ENCODE measurements at places on chromosomes 4 and X. TPM values are rescaled to one million over a fixed set of nuclear protein-coding genes. Genes with fewer than 3 reads are reported as not detected.

DNA sequence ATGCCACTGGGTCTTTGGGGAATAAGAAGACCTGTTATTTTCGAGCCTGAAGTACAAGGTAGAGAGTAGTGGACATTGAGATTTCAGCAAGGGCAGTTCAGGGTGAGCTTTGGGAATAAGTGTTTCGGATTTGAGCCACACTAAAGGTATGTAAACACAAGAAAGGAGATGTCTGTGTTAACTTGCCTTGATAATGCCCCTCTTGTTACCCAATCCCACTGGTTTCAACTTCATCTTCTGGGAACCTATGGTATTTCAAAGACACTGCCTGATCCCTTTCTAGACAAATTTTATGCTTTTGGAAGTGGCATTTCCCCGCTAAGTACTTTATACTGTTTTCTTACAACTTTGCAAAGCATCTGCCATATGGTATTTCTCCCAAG lies 79.4 kb downstream of the SLC9A6 start:
- DNase-seq, result no peak

- no peak for DNase-seq
Observed at GRCh38 chrX:153665726-153666306, 7.8 kb downstream of the PNCK start.

- DNase-seq, result no peak
Observed at GRCh38 chrX:71098302-71098701, 2.7 kb downstream of the FOXO4 start.

DNA sequence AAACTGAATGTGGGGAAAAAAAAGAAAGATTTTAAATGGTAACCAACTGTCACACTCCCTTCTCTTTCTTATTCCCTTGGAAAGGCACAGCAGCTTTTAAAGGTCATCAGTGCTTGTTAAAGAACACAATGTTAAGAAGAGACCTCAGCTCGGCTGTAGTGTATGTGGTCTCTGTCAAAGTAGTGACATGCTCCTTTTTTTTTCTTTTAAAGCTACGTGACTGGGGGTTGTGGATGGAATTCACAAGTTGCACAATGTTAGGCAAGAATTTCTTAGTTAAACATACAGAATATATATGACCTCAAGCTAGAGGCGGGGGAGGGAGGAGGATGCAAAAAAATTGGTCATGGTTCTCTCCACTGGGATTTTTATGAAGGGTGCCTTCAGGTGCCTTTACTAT lies 45.6 kb downstream of the OCRL start:
- DNase-seq, result no peak

Gene GAGE2A
- not detected for total RNA-seq

Gene ASB11
- not detected for total RNA-seq
